ENCODE measurements at places on chromosomes 13 and 19.

GRCh38 chr13:29676941-29677452 lies 81.5 kb upstream of the SLC7A1 start:
- DNase-seq, result no peak

- DNase-seq, result no peak
Measured at GRCh38 chr19:34276614-34277013, 22.3 kb downstream of the GARRE1 start.

GRCh38 chr19:35549174-35549788 lies 3.9 kb downstream of the TMEM147 start:
- DNase-seq, result peak; percentile 72

- no peak for DNase-seq
Measured at GRCh38 chr19:38337360-38337653, 1.7 kb downstream of the CATSPERG start.

GRCh38 chr13:98974053-98974452 lies 3.8 kb downstream of the DOCK9 start:
- DNase-seq, result no peak

DNA sequence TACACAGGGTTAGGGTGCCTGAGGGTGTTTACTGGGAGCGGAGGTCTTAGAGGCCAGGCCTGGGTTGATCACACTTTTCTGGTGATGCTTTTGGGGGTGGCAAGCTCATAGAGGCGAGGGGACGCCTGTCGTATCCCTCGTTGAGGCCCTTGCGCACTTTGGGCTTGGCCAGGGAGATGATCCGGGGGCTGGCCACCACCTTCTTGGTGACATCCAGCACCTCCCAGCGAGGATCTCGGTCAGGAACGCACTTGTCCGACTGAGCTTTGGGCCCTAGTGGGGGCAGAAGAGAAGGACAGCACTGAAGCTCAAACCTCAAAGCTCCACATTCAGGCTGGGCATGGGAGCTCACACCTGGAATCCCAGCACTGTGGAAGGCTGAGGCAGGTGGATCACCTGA lies 17.6 kb upstream of the MIER2 start:
- no peak for DNase-seq

DNA sequence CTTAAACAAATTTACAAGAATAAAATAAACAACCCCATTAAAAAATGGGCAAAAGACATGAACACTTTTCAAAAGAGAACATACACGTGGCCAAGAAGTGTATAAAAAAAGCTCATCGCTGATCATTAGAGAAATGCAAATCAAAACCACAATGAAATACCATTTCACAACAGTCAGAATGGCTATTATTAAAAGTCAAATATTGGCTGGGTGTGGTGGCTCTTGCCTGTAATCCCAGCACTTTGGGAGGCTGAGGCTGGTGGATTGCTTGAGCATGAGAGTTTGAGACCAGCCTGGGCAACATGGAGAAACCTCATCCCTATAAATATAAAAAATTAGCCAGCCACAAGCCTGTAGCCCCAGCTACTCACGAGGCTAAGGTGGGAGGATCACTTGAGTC lies 89.9 kb downstream of the UBL3 start:
- no peak for DNase-seq

DNA sequence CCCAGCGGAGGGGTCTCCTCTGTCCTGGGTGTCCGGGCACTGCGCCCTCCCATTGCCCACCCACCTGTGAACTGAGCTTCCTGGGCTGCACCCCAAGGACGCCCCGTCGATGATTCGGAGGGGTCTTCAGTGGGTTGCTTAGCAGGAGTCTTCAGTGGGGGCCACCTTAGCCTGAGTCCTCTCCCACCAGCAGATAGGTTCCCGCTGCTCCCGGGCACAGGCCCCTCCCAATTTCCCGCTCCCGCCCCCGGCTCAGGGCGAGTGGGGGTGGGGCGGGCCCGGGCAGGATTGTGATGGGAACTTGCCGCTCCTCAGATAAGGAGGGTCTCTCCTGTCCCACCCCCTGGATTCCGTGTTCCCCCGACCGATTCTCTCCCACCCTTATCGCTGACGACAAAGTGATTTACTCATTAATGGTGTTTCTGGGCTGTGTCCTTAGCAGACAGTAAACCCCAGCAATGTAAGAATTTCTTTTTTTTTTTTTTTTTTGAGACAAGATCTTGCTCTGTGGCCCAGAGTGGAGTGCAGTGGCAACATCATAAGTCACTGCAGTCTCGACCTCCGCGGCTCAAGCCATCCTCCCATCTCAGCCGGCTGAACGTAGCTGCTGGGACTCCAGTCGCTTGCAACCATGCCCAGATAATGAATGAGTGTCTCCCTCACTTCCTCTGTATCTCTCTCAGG lies 655 bp upstream of the S1PR5 start:
- DNase-seq, result no peak

DNA sequence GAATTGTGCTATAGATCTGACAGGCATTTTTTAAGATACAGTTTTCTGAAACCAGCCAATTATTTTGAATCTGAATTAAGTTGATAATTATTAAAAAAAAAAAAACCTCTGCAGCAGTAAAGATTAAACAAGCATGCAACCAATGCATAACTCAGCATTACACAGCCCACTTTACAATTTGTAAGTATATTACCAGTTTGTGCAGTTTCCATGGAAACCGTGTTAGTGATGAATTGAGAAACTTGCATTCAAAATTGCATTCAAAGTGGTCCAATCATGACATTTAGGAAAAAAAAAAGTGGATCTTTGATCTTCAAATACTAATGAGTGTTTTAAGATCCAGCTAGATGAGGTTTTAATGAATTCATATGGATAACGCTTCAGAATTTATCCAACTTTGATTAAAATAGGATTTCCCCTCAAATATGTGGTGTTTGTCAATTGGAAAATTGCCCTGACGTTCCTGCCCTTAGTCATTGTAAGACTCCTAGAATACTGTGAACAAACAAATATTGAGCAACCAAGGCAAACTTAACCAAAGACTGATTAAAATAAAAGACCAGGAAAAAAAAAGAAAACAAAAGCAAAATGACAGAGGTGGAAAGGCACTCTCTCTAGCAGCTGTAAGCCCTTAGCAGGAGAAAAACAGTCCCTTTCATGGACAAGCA lies 314.8 kb upstream of the MAB21L1 start:
- DNase-seq, result no peak

DNA sequence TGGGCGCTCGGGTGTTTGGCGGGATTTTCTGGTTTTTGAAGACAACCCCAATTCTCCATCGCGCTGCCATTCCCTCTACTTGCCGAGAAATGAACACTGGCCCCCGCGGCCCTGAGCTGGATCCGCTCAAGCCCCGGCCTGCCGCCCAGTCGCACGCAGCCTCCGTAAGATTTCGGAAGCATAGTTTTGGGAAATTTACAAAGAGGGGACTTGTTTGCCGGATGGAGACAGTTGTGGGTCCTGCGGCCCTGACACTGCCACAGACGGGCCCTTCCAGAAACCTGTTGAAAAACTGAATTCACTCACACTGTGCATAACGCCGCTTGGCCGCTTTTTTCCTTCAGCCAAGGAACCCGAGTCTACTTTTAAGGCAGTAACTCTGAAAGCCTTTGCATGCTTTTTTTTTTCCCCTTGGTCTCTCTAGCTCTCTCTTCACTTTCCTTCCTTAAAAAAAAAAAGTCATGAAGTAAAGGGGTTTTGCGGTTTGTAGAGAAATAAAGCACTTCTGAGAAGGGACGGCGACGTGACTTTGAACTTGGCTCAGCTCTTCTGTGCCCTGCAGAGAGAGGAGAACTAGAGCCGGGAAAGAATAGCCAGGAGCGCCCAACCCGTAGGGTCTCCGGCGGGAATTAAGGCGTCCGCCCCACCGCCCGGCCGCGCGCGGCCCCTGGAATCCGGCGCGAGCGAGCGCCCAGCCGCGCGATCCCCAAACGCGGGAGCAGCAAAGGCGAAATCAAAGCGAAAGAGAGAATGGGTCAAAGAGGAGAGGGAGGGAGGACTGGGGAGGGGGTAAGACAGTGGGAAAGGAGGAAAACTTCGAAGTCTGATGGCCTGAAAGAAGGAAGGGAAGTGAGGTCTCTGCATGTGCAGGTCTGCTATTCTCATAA lies 3.4 kb upstream of the ZIC2 start:
- no peak for DNase-seq

DNA sequence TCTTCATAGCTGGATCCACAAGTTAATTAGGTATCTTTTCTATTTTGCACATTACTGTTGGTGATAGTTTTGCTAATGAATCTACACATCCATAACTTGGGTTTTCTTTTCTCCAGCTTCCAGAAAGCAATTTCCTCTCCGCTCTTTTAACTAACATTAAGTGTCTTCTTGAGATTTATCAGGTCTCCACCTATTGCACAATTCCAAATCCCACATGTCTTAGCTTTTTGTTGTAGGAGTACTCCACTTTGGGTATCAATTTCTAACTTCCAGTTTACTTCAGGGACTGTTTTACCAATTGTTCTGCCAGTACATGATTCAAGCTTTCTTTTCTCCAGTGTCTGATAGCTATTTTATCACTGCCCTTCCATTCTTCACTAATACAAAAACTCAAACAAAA lies 129.6 kb downstream of the OLFM4 start:
- no peak for DNase-seq

- DNase-seq, result no peak
Measured at GRCh38 chr19:6740589-6741343, 1.3 kb downstream of the TRIP10 start.

- DNase-seq, result no peak
Measured at GRCh38 chr19:32453736-32454135, 48.2 kb downstream of the DPY19L3 start.

- DNase-seq, result no peak
Measured at GRCh38 chr13:106376401-106377112, 158.9 kb downstream of the EFNB2 start.

DNA sequence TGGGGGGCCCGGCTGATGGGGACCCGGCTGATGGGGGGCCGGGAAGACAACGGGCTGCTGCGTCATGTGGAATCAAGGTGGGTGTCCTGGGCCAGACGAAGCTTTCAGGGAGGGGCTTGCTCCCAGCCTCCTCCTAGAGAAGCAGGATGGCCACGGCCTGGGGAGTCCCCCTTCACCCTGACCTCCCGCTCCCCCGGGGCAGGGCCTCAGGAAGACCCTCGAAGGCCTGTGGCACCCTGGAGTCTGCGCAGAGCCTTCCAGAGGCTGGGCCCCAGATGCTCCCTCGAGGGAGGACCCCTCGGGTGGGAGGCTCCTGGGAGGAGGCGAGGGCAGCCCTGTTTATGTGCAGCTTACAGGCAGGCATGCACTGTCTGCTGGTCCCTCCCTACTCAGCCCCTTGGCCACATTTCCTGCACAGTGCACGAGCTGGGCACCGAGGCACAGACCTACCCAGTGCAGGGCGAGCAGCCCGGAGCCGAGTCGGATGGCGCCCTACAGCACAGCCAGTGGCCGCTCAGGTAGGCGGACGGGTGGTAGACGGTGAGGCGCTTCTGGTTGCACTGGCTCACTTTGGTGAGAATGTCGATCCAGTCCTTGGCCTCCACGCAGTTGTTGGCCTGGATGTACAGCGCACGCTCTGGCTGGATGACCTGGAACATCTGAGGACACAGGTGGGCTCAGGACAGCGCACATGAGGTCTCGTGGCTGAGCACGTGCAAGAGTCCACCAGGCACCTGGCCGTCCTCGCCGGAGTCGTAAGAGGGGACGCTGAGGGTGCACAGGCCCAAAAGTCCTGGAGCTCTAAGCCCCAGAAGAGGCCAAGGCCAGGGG lies 22.4 kb upstream of the C13orf46 start:
- no peak for DNase-seq

GRCh38 chr13:25247360-25247759 lies 39.9 kb downstream of the MTMR6 start:
- DNase-seq, result no peak

DNA sequence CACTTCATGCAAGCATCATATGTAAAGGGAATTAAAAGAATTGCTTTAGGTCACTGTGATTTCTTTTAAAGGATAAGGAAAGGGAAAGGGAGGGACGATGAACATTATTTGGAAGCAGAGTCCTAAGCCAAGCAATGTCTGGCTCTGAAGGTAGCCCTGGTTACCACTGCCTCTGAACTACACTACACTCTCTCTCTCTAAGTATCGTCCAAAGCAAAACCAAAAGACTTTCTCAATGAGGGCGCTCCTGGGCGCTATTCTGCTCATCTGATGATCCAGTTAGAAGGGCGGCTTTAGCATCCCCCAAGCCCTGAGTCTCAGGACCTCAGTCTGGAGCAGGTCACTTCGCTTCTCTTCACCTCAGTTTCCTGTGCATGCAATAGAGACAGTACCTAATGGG lies 26.2 kb downstream of the FOXO1 start:
- DNase-seq, result no peak

DNA sequence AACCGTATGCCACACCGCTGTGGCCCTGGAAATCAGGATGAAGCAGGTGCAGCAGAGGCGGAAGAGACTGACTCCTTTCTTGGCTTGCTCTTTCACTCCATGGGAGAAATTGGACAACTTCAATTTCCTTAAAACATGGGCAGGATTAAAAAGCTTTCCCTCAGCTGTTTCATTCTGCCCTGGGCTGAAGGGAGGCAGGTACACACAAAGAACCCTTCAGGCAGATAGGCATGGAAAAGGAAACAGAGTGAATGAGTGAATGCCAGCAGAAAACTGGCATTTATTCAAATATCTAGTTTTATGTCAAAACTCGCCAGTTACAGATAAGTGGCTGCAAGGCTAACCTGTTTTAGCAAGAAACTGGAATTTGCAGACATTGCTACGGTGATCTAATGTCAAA lies 71.0 kb upstream of the SLC15A1 start:
- no peak for DNase-seq

GRCh38 chr13:105972811-105973590 lies 562.5 kb downstream of the EFNB2 start:
- DNase-seq, result no peak

- DNase-seq, result no peak
Measured at GRCh38 chr19:20367811-20368294, 197.7 kb downstream of the ZNF737 start.

DNA sequence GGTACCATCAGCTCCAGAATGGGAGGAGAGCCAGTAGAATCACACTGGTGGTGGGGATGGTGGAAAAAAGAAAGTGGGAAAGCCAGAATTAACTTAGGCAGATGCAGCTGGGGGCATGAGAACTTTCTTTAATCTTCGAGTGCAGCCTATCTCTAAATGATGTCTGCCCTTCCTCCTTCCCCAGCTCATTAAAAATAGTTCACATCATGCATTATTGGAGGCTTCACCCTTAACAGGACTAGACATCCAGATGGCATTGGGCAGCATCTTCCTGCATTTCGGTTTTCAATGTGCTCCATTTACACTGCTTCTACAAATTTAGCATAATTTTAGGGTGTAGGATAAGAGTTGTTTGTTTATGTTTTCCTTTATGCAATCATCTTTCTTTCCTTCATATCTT lies 272.8 kb downstream of the COG6 start:
- no peak for DNase-seq

- DNase-seq, result no peak
Measured at GRCh38 chr13:112106478-112107141, 39.7 kb downstream of the SOX1 start.

GRCh38 chr13:98677398-98677797 lies 75.1 kb downstream of the SLC15A1 start:
- no peak for DNase-seq

Measured in activated CD4-positive, alpha-beta T cell treated with anti-CD3 and anti-CD28 coated beads, Interleukin-2, Interleukin-4, amounts not matched to agents 100 ng/mL and 50 ng/mL, durations not matched to agents 16 hours and 8 hours (primary cell).